Upper lobe of left lung (tissue), 6 donors: ENCODE measurements at places on chromosomes 3 and 15. TPM values are rescaled to one million over a fixed set of nuclear protein-coding genes. Genes with fewer than 3 reads are reported as not detected.

DNA sequence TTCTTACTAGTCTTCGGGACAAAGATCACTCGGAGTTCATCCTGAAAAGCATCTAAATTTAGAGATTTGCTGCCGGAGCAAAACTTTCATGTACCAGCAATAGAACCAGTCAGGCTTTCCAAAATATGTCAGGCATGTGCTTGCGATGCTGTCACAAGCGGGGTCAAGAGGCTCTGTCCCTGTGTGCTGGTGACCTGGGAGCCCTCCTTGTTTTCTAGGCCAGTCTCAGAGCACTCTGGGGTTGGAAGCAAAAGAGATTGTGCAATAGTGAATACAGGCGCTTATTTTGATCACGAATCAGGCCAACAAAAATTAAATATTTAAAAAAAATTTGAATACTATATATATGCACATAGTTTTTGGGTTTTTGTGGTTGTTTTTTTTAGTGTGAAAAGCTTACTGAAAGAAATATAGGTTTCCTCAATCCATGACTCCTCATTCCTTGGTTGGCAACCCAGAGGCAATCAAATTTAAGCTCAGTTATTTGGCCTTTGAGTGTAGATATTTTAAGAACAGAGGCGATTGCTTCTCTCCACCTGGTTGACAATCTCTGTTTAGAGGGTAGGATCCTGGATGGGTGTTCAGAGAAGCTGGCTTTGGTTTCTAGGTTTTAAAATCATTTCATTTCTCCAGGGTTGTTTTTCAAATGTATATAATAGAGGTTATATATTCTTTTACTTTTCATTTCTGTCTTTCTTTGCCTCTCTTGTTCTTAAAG lies 8.4 kb upstream of the KLHL24 start:
- DNase-seq: no peak
- H3K36me3 ChIP-seq: no peaks in the 10 kb centered on the region
- no peaks in the 10 kb centered on the region for H3K27me3 ChIP-seq
- H3K4me3 ChIP-seq: no peak overlapping the region
- H3K27ac ChIP-seq: peak overlapping the region; percentile 68

The ABHD17C gene
- total RNA-seq: 34.2 TPM

The TBCCD1 gene
- total RNA-seq: 11.4 TPM

DNA sequence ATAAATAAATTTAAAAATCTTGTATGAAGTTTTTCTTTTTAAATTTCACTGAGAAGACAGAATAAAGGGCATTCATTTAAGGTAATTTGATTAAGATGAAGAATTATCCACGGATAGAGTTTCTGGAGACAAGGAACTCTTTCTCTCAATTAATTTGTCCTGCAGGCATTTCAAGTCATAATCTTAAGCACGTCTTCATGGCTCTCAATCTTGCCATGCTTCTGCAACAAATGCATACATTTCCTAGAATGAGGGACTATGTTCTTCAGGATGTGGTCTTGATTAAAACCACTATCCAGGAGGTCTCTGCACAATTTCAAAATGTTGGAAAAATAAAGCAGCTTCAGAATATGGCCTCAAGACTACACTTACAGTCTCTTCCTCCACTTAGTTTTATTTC lies 67.6 kb upstream of the LSAMP start:
- no peak overlapping the region for H3K27ac ChIP-seq
- no peak overlapping the region for H3K4me3 ChIP-seq
- no peaks in the 10 kb centered on the region for H3K4me1 ChIP-seq
- no peak for DNase-seq
- no peaks in the 10 kb centered on the region for H3K36me3 ChIP-seq
- no peaks in the 10 kb centered on the region for H3K27me3 ChIP-seq

The VWA5B2 gene
- total RNA-seq: 1.0 TPM

- no peak overlapping the region for H3K27ac ChIP-seq
- peaks cover 5% of the 10 kb centered on the region for H3K4me1 ChIP-seq
- H3K4me3 ChIP-seq: no peak overlapping the region
Measured at GRCh38 chr3:111906656-111907055, 47.6 kb downstream of the PHLDB2 start.

- no peaks in the 10 kb centered on the region for H3K27me3 ChIP-seq
- no peak for DNase-seq
- H3K4me1 ChIP-seq: no peaks in the 10 kb centered on the region
- peaks cover 28% of the 10 kb centered on the region for H3K36me3 ChIP-seq
- H3K4me3 ChIP-seq: no peak overlapping the region
Measured at GRCh38 chr3:47874913-47875312, 72.0 kb downstream of the DHX30 start.

DNA sequence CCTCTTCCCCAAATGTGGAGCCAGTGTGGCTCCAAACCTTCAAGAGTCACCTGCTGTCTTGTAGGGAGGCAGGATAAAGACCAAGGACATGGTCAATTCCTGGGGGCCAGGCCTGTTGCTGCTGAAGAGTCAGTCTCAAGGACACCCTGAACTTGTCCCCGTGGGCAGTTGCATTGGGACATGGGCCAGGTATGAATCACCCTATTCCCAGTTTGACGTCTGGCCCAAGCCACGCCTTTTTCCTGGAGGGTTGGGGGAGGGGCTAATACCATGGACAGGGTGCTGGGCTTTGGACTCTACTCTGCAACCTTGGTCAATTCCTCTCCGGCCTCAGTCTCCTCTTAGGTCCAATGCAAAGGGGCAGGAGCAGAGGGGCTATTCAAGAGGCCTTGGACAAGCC lies 10.4 kb downstream of the ATP2B2 start:
- DNase-seq: no peak
- no peaks in the 10 kb centered on the region for H3K27me3 ChIP-seq

The GOLGA6D gene
- total RNA-seq: not detected

DNA sequence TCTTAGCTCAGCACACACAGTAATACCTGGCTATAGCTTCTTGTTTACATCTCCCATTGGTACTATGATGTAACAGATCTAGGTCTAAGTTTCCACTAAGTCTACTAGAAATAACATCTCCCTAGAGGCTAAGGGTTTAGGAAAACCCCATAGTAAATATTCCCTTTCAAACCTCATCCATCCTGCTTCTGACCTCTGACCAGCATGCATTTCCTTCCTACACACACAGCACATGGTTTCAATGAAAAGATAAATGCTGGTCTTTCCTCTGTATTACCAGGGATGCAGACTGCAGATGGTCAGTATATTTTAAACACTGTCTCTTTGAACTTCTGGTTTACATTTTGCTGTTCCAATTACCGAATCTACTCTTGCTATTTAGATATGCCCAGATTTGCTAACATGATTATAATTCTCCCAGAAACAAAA lies 96.6 kb downstream of the EFL1 start:
- H3K27ac ChIP-seq: no peak overlapping the region
- H3K4me3 ChIP-seq: no peak overlapping the region
- H3K4me1 ChIP-seq: no peaks in the 10 kb centered on the region
- H3K27me3 ChIP-seq: no peaks in the 10 kb centered on the region
- no peak for DNase-seq

GRCh38 chr15:70375586-70375985 lies 277.9 kb upstream of the TLE3 start:
- no peak for DNase-seq
- no peaks in the 10 kb centered on the region for H3K36me3 ChIP-seq
- H3K27me3 ChIP-seq: no peaks in the 10 kb centered on the region

GRCh38 chr3:193793123-193793522 lies 200.1 kb downstream of the OPA1 start:
- peaks cover 35% of the 10 kb centered on the region for H3K4me1 ChIP-seq
- H3K36me3 ChIP-seq: no peaks in the 10 kb centered on the region
- H3K4me3 ChIP-seq: no peak overlapping the region
- no peak overlapping the region for H3K27ac ChIP-seq
- no peaks in the 10 kb centered on the region for H3K27me3 ChIP-seq

The POLQ gene
- under 0.01 TPM for total RNA-seq

DNA sequence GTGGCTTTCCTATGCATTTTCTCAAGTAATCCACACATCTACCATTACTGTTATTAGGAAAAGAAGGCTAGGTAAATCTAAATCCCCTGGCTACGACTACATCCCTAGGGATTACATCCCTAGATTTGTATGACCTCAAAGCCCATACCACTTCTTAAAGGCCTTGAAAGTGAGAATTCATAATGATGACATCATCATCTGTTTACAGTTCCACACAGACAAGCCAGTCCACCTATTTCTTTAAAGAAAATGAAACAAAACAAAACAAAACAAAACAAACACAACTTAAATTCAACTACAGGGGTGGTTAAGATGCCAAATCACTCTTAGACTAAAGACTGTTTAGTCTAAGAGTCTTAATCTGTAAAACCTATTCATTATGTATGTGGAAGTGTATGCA lies 5.7 kb downstream of the WDR72 start:
- no peaks in the 10 kb centered on the region for H3K27me3 ChIP-seq
- H3K4me3 ChIP-seq: no peak overlapping the region
- no peaks in the 10 kb centered on the region for H3K4me1 ChIP-seq
- H3K36me3 ChIP-seq: no peaks in the 10 kb centered on the region
- no peak for DNase-seq

The THBS1 gene
- 472 TPM for total RNA-seq

The CPNE9 gene
- total RNA-seq: 0.39 TPM
